CD4-positive, alpha-beta T cell treated with Interleukin-15 for 1 hour (primary cell): ENCODE measurements at places on chromosomes 12 and 14.

DNA sequence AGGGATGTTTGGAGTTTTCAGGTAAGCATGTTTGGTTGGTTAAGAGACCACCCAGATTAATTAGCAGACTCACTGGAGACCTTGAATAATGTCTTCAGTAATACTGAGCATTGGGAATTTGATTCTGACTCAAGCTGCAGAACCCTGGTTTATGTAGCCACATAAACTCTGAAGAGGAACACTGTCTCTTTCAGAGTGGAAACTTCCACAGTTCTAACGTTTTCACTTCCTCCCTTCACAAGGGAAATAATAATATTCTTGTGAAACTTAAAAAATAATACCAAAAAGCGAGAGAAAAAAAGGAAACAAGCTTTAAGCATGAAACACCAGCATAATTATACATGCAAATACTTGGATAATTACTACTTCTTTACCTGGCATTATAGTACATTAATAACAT, 40.0 kb upstream of the ST8SIA1 start:
- no peak for DNase-seq

DNA sequence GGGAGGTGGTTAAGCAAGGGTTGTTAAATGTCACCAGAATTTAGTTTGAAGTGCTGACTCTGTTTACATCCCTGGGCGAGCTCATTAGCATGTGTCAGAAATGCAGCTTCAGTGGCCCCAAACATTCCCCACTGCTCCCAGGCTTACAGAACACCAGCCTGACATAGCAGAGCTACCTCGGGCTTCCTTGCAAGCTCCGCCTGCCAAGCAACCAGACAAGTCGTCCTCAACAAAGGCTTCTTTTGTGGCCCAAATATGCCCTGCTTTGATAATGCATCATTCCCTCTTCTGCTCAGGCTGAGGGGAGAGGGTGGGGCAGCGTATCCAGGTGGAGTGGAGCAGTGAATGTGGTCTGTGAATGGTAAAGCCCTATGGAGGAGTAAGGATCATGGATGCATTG, 28.0 kb downstream of the ERH start:
- no peak for DNase-seq

- DNase-seq: peak; percentile 40
These were observed 39.1 kb upstream of the GZMB start for GRCh38 chr14:24673059-24673458.

GRCh38 chr12:110230655-110231054, 50.4 kb upstream of the ATP2A2 start:
- DNase-seq: no peak

DNA sequence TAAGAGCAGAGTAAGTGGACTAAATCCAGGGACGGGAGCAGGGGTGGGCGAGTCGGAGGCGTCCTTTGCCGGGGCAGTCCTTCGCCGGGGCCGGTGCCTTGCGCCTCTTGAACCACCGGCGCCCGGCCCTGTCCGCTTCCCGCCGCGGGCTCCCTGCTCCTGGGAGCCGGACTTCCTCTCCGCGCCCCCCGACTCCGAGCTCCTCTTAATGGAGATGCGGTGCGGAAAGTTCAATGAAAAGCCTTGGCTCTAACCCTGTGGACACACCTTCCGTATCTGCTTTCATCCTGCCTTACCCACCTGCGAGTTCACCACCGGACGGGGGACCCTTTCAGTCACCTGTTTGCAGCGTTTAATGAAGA, 412 bp downstream of the FGFR1OP2 start:
- DNase-seq: no peak

- DNase-seq: no peak
These were observed 363.8 kb upstream of the TMEM132C start for GRCh38 chr12:127903146-127903545.

- DNase-seq: no peak
These were observed 52.7 kb downstream of the ESRRB start for GRCh38 chr14:76428611-76429010.

GRCh38 chr12:38547586-38547985, 231.0 kb downstream of the ALG10B start:
- no peak for DNase-seq

GRCh38 chr12:14960548-14961465, 594 bp downstream of the ARHGDIB start:
- DNase-seq: peak; percentile 68

- no peak for DNase-seq
These were observed 237.3 kb downstream of the CCDC59 start for GRCh38 chr12:82120901-82121300.

DNA sequence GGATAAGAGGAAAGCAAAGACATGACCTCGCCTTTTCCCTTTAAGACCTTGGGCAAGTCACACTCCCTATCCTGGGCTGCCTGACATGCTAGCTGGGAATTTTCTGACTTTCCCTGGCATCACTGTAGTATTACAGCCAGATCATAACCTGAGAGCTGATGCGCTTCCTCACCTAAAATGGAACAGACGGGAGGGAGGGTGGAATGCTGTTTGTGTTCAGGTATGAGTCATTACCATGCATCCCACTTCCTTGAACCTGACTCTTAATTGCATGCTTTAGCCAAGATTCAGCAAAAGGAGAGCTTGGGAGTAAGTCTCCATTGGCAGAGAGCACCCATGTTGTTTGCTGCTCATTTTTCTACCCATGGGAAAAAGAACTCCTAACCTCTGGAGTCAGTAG, 156.5 kb downstream of the KCNK10 start:
- no peak for DNase-seq

- no peak for DNase-seq
These were observed 50.1 kb upstream of the RERGL start for GRCh38 chr12:18139989-18140596.

GRCh38 chr12:84638811-84639368, 273.7 kb downstream of the SLC6A15 start:
- DNase-seq: no peak

DNA sequence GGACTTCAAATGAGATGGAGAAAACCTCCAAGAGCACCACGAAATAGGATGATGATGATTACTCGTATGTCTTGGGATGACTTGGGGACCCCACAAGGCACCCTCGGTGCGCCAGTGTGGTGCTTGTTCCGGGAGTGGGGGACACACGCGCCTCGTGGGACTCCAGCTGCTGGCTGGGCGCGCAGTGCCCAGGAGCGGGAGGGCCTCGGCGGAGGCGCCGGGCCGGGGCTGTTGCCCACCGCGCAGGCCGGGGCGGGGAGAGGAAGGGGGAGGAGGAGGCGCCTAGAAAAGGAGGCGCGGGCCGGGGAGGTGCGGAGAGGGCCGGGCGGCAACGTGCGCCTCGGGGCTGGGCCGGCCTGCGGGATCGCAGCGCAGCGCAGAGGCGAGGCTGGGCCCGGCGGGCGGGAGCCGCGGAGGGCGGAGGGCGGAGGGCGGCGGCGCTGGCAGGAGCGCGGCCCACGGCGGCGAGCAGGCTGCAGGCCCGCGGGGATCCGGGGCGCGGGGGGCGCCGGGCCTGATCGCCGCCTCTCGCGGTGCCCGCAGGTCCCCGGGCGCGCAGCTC, at the start of gene RFLNA:
Gene RFLNA, plus strand, starts transcription at position 314 of the 562 bp plus-strand sequence. CDS start 337 bp downstream, outside the sequence.
- DNase-seq: no peak

DNA sequence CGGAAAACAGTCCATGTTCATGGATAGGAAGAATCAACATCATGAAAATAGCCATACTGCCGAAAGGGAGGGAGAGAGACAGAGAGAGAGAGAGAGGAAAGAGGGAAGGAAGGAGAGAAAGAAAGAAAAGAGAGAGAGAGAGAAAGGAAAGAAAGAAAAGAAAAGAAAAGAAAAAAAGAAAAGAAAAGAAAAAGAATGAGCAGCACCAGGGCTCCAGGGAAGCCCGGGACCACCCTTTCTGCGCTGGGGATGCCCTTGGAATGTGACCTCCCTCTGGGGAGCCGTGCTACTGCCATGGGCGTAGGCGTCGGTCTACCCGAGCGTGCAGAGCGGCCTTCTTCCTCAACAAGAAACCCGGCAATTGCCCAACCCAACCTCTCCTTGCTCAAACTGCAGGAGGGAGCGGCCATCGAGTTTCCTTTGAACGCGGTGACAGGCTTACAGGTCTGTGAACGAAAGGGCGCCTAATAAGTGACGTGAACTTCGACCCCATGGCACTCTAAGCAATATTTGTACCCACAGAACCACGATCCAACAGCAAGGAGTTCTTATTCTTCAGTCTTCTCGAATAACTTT, 16.9 kb downstream of the OR6S1 start:
- peak; percentile 68 for DNase-seq
